Renal pelvis (tissue), 12 donors: ENCODE measurements at places on chromosomes 1 and 21. TPM values are rescaled to one million over a fixed set of nuclear protein-coding genes. Genes with fewer than 3 reads are reported as not detected.

HNRNPCL4 gene
- polyA plus RNA-seq: 0.27 TPM

GJA8 gene
- polyA plus RNA-seq: 0.53 TPM

TACSTD2 gene
- 38.8 TPM for polyA plus RNA-seq

RAD54L gene
- polyA plus RNA-seq: 16.6 TPM

OPTC gene
- not detected for polyA plus RNA-seq

CD53 gene
- 6.8 TPM for polyA plus RNA-seq

LGR6 gene
- 1.0 TPM for polyA plus RNA-seq

HPDL gene
- polyA plus RNA-seq: 4.5 TPM

LCE2B gene
- not detected for polyA plus RNA-seq

DDR2 gene
- polyA plus RNA-seq: 21.6 TPM

CIART gene
- polyA plus RNA-seq: 7.6 TPM

A3GALT2 gene
- polyA plus RNA-seq: 0.51 TPM

RXRG gene
- 3.2 TPM for polyA plus RNA-seq

SLC25A34 gene
- polyA plus RNA-seq: 3.4 TPM

OR2T35 gene
- not detected for polyA plus RNA-seq

ZNF684 gene
- 13.6 TPM for polyA plus RNA-seq

HP1BP3 gene
- polyA plus RNA-seq: 236 TPM

DIRAS3 gene
- 3.1 TPM for polyA plus RNA-seq

CDK11A gene
- 35.7 TPM for polyA plus RNA-seq
